ENCODE measurements at places on chromosomes 11 and 22.

- no peak for DNase-seq
Observed at GRCh38 chr11:74370123-74370522, 28.1 kb downstream of the PGM2L1 start.

DNA sequence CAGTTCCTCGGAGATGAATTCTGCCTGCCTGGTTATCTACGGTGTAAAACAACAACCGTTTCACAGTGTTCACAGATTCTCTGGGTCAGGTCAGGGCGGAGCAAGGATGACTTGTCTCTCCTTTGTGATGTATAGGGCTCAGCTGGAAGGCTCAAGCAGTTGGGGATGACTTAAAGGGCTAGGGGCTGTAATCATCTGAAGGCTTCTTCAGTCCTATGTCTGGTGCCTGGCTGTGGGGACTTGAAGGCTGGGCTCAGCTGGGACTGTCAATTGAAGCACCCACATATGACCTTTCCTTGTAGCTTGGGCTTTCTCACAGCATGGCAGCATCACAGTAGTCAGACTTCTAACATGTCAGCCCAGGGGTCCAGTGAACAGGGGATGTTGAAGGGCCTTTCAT is 29.3 kb downstream of the EIF3F start:
- DNase-seq: no peak

DNA sequence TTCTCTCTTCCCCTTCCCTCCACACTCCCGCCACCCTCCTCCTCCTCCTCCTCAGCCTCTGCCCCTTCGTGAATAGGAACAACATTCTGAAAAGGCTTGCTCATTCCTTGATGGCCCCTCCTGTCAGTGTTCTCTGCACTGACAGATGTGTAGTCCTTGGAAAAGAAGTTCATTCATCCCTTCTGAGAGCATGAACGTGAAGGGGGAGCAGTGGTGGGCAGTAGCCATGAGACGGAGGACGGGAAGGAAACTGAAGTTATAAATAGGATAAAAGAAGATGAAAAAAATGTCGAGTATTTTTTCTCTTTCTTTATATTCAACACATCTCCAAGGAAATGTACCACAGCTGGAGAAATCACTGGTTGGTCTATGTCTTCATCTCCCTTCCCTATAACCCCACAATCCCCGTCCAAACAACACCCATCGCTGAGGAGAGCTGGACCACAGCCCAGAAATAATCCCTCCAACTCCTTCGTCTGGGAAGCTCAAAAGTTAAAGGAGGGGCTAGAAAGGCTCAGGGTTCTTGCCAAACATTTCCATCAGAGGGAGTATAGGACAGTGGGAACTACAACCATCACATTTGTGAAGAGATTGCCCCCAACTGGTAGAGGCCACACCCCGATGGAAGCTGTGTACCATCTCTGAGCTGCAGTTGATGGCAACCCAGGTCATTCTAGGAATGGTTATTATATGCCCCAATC is 33.5 kb downstream of the ETS1 start:
- DNase-seq: peak; percentile 23

DNA sequence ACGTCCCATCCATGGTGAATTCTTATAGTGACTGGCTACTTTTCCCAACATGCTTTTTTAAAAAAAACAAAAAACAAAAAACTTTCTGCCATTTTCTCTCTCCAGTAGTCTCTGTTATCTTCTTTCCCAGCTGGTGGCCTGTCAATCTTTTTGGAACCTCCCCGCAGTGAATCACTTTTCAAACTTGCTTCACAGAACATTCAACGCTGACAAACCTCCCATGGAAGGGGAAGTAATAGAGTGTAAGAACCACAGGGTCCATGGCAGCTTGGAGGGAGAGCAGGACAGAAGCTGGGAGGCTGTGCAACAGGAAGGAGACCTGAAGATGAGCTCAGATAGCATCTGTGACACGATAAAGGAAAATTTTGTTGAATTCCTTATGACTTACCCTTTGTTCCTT is 9.8 kb upstream of the CECR2 start:
- DNase-seq: no peak

- peak; percentile 24 for DNase-seq
Observed at GRCh38 chr22:43811777-43812148, 342 bp downstream of the EFCAB6 start.

DNA sequence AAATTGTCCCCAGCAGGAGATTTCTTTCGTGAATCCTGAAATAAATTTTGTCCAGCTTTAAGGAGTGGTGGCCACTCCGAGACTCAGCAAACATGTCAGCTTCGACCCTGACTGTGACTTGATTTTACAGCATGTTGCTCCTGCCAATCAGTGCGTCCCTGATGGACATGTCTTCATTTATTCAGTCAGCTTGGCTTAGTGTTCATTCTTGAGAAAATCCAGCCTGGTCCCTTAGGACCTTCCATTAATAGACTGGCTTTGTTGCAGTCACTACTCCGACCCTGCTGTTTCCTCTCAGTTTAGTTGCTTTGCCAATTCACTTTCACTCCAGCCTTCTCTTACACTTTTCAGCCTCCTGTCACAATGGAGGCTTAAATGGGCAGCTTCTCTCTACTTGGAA is 30.5 kb downstream of the TMPRSS5 start:
- DNase-seq: no peak

- DNase-seq: no peak
Observed at GRCh38 chr11:80107415-80107814, 666.6 kb upstream of the TENM4 start.

- DNase-seq: no peak
Observed at GRCh38 chr22:23237201-23237798, 57.0 kb downstream of the BCR start.

DNA sequence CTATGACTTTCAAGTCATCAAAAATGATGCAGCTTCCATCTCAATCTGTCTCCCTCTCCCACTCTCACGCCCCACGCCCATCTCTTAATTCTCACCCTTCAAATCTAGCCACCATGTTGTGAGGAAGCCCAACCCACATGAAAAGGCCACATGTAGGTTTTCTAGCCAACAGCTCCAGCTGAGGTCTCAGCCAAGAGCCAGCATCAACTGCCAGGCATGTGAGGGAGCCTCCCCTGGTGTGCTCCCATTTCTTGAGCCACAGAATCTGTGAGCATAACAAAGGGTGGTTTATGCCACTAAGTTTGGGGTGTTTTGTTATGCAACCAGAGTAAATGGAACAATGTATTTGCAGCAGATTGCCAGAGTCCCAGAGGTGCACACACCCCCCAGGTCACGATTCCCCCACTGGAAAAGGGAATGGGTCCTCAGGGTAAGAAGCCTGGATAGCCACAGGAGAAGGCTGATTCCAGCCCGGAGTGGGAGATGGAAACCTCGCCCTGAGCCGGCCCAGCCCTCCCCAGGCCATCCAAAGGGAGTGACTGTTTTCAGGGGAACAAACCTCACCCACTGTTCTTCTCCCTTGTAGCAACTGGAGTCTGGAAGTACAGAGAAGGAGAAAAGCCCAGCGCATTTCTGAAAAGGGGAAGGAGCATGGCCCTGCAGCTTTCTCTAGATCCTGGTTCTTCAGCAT is 20.0 kb upstream of the LINC01488 start:
- no peak for DNase-seq

DNA sequence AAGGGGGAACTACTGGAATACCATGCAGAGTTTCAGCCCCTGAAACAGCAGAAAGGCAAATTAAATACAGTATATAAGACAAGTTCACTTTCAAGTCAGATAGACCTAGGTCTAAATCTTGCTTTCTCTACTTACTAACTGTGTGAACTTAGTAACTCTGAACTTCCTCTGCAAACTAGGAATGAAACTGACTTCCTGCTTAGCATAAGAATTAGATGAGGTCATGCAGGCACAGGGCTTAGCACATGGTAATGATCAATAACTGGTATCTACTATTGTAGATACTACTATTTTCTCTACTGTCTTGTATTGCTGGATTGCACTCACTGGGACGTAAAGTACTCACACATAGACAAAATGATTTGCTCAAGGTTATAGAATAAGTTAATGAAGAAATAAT is 51.5 kb upstream of the MTNR1B start:
- DNase-seq: no peak

DNA sequence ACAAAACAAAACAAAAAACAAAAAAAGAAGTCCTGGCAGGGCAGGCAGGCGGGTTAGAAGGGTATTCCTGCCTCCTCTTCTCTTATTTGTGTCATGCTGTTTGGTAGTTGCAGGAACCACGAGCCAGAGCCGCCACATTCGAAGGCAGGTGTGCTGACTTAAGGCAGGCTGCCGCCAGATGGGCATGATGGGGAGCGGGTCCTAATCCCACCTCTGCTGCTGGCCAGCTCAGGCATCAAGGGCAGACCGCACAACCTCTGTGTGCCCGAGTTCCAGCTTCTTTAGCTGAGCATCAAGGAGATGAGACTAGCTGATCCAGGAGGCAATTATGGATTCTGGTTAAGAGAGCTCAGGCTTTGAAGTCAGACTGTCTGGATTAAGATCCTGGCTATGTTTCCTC is 12.1 kb downstream of the OAF start:
- no peak for DNase-seq

DNA sequence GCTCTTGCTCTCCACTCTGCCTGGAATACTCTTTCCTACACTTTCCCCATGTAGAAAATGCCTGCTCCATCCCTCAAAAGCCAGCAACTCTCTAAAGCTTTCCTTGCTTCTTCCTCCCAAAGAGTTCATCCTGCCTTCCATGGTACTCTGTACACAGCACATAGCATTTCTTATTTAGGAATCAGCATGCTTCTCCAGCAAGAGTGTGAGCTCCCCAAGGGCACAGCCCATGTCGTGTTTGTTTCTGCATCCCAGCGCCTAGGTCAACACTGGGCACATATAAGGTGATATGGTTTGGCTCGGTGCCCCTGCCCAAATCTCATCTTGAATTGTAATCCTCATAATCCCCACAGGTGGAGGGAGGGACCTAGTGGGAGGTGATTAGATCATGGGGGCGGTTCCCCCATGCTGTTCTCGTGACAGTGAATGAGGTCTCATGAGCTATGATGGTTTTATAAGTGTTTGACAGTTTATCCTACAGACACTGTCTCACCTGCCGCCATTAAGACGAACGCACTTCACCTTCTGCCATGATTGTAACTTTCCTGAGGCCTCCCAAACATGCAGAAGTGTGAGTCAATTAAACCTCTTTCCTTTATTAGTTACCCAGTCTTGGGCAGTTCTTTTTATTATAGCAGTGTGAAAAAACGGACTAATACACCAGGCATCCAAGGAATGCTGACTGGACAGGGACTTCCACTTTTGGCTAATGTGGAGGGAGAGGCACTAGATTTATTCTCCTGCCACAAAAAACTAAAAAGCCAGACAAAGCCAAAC is 8.2 kb downstream of the VPS37C start:
- DNase-seq: peak; percentile 86

DNA sequence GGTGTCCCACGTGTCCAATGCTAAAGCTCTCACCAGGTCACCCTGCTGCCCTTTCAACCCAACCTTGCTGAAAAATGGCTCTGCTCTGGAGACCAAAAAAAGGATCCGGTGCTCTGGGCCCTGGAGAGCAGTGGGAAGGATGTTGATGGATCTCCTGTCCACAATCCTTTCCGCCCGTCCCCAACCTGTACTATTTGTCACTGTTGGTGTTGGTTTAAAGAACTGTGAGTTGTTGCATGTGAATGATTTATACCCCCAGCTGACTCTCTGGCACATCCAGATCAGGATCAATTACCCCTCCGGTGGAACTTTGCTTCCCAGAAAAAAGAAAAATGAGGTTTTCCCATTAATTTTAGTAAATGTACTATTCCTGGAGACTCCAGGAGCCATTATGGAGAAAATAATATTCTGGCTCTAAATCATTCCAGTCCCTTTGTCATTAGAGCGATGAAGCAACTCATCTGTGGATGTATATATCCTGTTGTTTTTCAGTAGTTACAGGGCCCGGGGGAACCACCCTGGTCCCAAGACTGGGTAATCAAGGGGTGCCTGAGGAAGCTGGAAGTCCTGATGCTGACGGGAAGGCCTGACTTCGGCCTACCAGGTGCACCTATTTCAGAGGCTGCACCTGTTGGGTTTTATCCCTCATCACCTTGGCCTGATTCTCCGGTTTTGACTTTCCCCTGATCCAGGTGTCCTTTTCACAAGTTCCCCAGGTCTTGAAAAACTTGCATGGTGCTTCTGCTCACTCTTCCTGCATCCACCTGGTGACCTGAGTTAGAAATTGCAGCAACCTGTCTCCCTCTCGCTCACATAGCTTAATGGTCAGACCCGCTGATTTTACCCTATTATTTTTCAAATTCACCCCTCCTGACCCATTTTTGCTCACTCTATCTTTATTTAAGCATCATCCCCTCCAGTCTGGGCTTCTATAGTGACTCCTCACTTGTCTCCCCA is 209.2 kb upstream of the SEZ6L start:
- no peak for DNase-seq

DNA sequence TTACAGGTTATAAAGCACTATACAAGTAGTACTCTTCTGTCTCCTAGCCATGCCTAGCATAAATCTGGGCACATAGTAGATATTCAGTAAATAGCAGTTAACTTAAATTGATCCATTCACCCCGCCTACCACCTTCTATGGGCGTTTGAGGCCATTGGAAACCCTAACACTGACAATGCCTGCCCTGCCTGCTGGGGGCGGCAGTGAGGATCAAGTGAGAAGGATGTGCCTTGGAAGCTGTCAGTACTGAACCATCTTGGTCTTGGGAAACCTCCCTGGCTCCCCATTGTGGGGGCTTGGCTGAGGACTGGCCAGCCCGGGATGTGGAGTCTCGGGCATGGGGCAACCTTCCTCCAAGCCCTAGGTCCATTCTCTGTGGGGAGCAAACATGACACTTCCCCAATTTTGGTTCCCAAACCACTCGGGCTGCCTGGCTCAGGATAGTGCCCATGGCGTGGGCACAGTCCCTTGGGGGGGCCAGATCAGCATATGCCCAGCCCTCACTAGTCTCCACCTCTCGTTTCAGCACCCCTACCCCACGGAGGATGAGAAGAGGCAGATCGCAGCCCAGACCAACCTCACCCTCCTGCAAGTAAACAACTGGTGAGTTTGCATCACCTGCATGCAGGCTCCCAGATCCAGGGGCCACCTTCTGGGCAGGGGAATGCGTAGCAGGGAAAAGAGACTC is 67.4 kb downstream of the FEZ1 start:
- no peak for DNase-seq

GRCh38 chr11:112132737-112133136 is 31.2 kb downstream of the IL18 start:
- DNase-seq: no peak

- DNase-seq: no peak
Observed at GRCh38 chr22:41508770-41509170, 35.5 kb downstream of the POLR3H start.

GRCh38 chr22:41870786-41871185 is 37.9 kb downstream of the SREBF2 start:
- DNase-seq: no peak

DNA sequence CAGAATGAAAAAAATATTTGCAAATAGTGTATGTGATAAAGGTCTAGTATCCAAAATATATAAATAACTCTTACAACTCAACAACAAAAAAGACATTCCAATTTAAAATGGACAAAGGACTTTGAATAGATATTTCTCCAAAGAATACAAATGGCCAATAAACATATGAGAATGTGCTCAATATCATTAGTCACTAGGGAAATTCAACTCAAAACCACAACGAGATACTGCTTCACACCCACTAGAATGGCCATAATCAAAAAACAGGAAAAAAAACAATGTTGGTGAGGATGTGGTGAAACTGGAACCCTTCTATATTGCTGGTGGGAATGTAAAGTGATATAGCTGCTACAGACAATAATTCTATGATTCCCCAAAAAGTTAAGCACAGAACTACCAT is 38.6 kb upstream of the RPS13 start:
- DNase-seq: no peak
